ENCODE measurements at places on chromosomes 6 and 20. TPM values are rescaled to one million over a fixed set of nuclear protein-coding genes. Genes with fewer than 3 reads are reported as not detected.

DNA sequence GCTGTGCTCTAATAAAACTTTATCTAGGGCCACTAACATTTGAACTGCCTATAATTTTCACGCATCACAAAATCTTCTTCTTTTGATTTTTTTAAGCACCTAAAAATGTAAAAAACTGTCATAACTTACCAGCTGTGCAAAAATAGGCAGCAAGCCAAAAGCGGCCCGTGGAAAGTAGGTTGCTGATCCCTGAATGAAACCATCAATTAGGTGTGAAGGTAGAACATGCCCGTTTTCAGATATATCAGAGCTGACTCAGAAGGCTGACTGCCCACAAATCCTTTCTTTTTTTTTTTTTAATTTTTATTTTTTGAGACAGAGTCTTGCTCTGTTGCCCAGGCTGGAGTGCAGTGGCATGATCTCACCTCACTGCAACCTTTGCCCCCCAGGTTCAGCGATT is 4.9 kb upstream of the IPCEF1 start:
- no peak for DNase-seq

- DNase-seq: no peak
These were observed 49.1 kb downstream of the GCLC start for GRCh38 chr6:53495506-53496499.

DNA sequence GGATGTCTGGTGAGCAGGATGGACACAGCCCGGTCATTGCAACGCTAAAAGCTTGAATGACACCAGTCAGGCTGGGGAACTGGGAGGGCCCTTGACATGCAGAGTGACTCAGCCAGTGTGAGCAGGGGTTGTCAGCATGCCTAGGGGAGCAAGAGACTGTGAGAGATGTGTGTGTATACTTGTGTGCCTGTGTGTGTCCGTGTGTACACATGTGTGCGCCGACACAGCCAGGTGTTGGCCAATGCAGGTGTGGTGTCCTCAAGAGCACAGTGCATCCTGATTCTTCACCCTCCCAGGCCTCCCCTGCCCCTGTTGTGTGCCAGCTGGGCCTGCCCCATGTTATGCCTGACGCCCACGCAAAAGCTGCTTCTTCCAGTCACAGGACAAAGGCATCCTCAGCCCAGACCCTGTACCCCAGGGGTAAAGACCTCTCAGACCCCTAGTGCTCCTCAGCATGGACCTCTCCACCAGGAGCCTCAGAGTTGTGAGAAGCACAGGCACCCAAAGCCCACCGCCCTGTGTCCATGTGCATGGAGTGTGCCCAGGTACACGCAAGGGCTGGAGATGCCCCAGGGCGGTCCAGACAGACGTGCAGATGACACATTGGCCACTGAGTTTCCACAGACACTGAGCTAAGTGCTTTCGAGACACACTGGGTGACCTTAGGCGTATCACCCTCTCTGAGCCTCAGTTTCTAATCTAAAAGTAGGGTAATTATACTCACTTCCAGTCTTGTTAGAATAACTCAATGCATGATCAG is 16.6 kb downstream of the NRSN2 start:
- DNase-seq: peak; percentile 40

GRCh38 chr6:162181741-162182401 is 545.7 kb downstream of the PRKN start:
- DNase-seq: no peak

- DNase-seq: no peak
These were observed 52.8 kb downstream of the TOMM6 start for GRCh38 chr6:41840326-41840725.

DNA sequence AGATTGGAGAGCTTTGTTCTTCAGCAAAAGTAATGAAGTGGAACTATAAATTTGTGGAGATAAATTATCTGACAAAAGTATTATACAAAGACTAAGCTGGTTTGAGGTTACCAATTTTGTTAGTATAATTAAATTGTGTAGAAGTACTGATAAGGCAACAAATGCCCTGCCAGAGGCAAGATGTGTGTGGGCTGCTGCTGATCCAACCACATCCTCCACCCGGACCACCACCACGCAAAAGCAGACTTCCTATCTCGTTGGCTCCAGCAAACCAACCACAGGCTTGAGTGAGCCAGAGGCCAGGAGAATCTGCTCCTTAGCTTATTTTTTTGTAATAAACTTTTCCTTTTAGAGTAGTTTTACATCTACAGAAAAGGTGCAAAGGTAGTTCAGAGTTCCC is 1.1 kb upstream of the MYLK4 start:
- no peak for DNase-seq

GRCh38 chr6:8819446-8819845 is 384.1 kb upstream of the SLC35B3 start:
- no peak for DNase-seq

- DNase-seq: no peak
These were observed 158.0 kb downstream of the DST start for GRCh38 chr6:56484669-56485068.

GRCh38 chr6:148395583-148396101 is 53.0 kb downstream of the SASH1 start:
- no peak for DNase-seq

DNA sequence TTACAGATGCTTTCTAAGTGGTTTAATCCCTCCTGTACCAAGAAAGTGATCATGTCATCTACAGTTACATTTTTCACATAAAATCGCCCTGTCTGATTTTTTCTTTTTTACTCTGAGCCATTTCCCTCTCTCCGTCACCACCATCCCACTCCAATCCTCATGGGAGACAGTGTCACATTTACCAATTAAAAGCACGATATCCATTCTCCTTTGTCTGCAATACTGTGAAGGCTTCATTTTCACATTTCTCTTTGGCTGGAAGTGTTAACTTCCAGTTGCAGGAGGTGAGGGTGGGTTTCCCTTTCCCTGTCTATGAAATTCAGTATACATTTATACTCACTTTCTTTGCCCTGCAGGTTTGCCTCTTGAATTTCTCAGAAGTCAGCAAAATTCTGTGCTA is 372.7 kb upstream of the CNR1 start:
- DNase-seq: no peak

- DNase-seq: no peak
These were observed at the start of gene OPN5 for GRCh38 chr6:47781732-47782131. Gene OPN5, plus strand, starts transcription at chr6:47782032. Its CDS starts 35 bp downstream, at chr6:47782067.

DNA sequence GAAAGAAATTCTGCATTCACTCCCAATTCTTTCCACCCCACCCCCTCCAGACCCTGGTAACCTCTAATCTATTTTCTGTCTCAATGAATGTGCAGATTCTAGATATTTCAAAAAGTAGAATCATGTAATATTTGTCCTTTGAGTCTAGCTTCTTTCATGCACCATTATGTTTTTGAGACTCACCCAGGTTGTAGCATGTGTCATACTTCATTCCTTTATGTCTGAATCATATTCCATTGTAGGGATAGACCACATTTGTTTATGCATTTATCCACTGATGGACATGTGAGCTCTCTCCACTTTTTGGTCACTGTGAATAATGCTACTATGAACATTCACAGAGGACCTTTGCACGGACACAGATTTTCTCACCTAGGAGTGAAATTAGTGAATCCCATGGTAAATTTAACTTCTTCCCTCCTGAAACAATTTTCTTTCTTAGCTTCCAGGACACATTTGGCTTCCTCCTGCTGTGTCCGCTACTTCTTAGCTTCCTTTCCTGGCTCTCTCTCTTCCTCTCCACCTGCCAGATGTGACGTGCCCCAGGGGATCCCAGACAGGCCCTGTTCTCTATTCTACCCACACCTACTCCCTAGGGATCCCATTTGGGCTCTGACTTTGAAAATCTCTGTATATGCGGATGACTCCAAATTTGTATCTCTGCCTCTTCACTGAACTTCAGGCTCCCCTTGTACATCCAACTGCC is 24.1 kb upstream of the ARFGEF2 start:
- DNase-seq: no peak

- no peak for DNase-seq
These were observed 70.2 kb downstream of the RCAN2 start for GRCh38 chr6:46420921-46421638.

- no peak for DNase-seq
These were observed 8.8 kb downstream of the ASF1A start for GRCh38 chr6:118902726-118903125.

DNA sequence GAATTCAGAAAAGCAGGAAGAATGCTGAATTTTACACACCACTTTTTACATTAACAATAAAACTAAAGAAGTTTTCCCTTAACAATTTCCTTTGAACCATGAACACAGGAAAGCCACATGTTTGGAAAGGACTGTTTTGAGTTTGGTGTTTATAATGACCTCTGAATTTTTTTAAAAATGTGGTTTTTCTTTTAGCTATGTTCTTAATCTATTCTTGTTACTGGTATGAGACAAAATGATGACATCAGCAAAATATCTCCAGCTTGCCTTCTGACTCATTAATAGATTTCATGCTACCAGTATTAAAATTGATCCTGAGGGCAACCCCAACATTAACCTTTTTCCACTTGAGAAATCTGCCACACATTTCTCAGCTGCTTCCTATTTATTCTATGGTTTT is 217.5 kb upstream of the THEMIS start:
- no peak for DNase-seq

- DNase-seq: no peak
These were observed 131.2 kb upstream of the RIN2 start for GRCh38 chr20:19626896-19627295.

- DNase-seq: no peak
These were observed 76.2 kb upstream of the OLIG3 start for GRCh38 chr6:137570393-137570792.

The NNAT gene
- not detected for total RNA-seq

The ECT2L gene
- not detected for total RNA-seq

The HRH3 gene
- total RNA-seq: not detected

The C20orf202 gene
- 0.22 TPM for total RNA-seq

The MEP1A gene
- not detected for total RNA-seq

The GPLD1 gene
- total RNA-seq: 3.5 TPM

The RCAN2 gene
- 2.2 TPM for total RNA-seq

The WFDC11 gene
- not detected for total RNA-seq

The PPP1R3D gene
- total RNA-seq: 17.9 TPM

The CRISP2 gene
- total RNA-seq: not detected

The TREML2 gene
- not detected for total RNA-seq

The ISM1 gene
- total RNA-seq: not detected

Measured in Calu3 (cell line).